T-helper 2 cell (primary cell): ENCODE measurements at places on chromosomes 7 and 10.

DNA sequence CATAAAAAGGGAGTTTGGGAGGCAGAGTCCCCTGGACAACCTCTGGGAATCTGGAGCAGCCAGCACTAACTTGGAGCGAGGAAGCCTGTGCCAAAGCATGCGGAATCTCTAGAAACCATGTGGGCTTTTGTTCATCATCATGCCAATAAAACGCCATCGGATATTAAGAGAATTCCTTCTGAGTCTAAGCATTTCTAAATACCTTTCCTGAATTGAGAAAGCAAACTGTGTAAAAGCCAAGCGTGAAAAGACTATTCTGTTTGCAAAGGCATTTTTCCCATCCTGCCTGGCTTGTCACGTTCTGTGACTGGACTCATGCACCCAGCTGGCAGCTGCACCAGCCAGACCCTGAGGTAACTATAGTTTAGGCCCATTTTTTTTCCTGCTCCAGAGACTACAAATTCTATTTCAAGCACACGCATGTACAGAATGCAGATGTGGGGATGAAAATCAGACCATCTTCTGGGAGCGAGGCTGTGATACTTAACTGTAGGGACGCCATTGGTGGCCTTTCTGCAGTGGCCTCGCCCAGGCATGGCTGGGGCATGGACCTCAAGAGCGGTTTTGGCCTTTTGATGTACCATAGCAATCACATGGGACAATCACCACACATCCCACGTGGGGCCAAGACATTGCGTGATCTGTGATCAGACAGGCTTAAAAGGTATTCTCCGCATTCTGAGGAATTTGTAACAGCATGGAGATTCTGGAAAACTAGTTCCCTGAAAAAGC is 218.9 kb downstream of the KIAA1217 start:
- no peak for DNase-seq

DNA sequence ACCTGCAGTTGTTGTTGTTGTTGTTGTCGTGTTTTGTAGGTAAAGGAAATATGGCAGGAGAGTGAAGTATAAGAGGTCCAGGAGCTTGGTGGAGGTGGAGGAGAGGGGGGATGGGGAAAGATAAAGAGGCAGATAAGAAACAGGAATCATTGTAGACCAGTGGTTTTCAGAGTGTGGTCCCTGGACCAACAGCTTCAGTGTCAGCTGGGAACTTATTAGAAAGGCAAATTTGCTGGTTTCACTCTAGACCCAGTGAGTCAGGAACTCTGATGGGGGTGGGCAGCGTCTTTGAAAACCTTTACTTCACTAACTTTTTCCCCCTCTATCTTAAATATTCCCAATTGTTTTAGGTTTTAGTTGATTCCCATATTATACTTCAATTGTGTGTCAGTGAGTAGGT is 241.5 kb downstream of the AUTS2 start:
- no peak for DNase-seq

- DNase-seq: no peak
Measured at GRCh38 chr10:2980791-2981360, 86.5 kb upstream of the PFKP start.

DNA sequence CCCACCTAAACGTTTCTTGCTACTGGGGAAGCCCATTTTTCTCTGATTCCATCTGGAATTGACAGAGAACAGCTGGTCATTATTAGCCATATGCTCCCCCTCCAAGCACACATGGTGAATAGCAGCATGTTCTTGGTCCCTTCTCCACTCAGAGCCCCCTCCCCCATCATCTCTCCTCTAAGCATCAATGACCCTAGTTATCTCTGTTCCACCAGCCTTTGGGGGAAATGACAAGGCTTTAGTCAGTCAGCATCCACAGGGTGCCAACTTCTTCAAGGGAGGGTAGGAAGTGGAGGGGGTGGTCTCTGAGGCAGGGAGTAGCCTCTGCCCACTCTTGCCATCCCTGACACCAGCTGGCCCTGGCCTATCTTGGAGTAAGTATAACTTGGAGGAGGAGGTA is 163.1 kb downstream of the UBE2H start:
- DNase-seq: no peak

DNA sequence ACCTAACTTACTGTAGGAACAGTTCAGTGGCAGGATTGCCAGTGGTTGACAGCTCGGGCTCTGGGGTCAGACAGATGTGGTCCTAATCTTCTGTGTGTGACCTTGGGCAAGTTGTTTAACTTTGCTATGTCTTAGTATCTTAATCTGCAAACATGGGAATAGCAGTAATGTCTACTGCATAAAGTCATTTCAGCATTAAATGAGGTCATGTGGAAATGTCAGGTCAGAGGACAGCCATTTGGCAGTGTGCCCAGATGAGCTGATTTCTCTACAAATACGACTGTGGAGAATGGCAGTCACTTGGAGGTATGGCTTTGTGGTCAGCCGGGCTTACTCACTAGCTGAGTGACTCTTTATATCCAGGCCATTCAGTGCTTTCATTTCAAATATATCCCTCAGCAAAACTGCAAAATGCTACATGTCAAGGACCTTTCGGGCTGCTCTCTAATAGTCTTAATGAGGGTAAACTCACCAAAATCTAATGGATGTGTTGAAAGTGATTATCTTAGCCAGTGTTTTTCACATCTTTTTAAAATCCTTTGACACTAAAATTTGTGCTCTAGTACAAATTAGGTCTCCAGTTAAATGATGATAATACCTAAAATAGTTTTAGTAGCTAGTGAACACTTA is 171.4 kb downstream of the ST7 start:
- DNase-seq: no peak

DNA sequence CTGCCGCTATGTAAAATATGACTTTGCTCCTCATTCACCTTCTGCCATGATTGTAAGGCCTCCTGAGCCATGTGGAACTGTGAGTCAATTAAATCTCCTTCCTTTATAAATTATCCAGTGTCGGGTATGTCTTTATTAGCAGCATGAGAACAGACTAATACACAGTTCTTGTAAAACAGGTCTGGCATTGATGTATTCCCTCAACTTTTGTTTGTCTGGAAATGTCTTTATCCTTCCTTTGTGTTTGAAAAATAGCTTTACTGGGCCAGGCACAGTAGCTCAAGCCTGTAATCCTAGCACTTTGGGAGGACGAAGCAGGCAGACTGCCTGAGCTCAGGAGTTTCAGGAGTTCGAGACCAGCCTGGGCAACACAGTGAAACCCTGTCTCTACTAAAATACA is 14.5 kb downstream of the IPMK start:
- no peak for DNase-seq

GRCh38 chr10:33398796-33399195 is 64.3 kb upstream of the NRP1 start:
- no peak for DNase-seq

DNA sequence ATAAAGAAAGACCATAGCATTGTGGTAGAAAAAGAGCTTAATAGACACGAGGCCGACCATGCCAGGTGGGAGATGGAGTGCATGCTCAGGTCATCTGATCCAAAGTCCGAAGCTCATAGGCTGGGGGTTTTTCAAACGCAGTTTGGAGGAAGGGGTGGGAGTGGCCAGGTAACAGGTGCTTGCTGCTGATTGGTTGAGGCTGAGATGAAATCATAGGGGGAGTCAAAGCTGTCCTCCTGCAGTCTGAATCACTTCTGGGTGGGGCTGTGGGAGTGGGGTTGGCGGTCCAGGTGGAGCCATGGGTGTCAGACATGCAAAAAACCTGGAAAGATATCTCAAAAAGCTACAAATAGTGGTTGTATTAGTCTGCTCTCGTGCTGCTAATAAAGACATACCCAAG is 2.8 kb upstream of the ERCC6 start:
- DNase-seq: no peak

GRCh38 chr7:159172400-159172799 is 27.7 kb upstream of the VIPR2 start:
- no peak for DNase-seq

GRCh38 chr7:158377800-158378623 is 209.6 kb downstream of the PTPRN2 start:
- no peak for DNase-seq

DNA sequence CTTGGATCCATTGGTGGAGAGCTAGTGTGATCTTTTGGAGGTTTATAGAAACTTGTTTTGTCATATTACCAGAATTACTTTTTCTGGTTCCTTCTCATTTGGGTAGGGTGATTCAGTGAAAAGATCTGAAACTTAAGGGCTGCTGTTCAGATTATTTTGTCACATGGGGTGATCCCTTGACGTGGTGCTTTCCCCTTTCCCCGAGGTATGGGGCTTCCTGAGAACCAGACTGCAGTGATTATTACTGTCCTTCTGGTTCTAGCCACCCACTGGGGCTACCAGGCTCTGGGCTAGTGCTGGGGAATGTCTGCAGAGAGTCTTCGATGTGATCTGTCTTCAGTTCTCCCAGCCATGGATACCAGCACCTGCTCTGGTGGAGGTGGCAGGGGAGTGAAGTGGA is 1030.0 kb downstream of the GRM8 start:
- no peak for DNase-seq

DNA sequence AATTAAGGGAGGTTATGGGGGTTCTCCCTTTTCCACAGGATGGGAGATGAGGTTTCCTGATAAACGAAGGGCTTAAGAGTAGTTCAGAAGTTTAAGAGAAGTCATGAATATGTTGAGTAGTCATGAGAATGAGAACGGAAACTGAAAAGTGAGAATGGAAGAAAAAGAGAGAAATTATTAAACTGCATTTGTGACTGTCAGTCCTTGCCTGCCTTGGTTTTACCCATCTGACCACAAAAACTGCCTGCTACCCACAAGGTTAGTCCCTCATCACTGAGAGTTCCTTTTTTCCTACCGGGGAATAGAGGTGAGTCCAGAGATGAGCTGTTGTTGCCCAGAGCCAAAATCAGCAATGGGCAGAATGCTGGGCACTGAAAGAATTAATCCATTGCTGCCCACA is 174.1 kb upstream of the BET1 start:
- DNase-seq: no peak

DNA sequence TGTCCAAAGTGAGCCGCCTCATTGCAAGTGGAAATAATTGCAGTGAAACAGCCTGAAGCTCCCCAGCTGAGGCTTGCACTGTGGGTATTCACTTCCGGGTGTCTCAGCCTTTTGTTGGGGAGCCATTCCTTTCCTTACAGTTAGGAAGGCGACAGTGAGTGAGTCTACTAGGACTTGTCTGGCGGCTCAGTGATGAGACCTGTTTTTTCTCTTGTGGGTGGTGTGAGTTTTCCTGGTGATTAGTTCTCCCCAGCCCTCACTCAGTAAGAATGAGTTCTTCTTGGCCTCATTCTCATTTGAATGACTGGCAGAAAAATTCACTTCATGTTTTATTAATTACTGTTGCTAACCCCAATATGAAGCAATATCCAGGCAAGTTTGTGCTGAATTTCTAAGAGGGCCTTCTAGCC is 2.6 kb downstream of the PGAM1 start:
- DNase-seq: no peak

DNA sequence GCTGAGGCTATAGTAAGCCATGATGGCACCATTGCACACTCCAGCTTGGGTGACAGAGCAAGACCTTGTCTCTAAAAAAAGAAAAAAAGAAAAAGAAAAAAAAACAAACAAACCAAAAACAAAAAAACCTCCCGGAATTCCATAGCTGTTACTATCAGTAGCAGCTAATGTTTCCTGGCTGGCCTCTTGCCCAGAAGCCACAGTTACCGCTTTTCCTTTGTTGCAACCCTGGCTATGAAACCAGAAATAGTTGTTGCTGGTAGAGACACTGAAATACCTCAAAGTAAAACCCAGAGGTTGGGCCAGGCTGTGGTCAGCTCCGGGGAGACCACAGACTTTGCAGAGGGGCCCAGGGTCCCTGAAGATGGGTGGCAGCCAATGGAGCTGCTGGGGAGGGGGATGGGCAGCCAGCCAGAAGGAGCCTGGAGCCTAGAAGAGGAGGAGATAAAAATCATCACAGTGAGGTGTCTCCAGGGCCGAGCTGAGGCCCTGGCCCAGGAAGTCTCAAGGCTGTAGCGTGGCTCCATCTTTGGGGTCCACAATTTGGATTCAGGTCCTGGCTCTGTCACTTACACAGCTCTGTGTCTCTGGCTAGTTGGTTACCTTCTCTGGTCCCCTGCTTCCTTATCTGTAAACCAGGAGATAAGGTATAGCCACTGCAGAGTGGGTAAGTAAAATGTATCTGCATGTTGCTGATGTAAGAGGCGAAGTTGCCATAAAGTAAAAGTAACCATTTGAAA is 3.4 kb upstream of the CHST12 start:
- no peak for DNase-seq
